ENCODE measurements at places on chromosomes 3 and 15.

- no peak for DNase-seq
These were observed 14.8 kb upstream of the P2RY14 start for GRCh38 chr3:151293127-151293526.

GRCh38 chr15:99592145-99592791 is 26.5 kb downstream of the MEF2A start:
- no peak for DNase-seq

GRCh38 chr15:45114076-45114750 is at the start of the genes DUOX2 and DUOXA2:
Gene DUOX2, minus strand, starts transcription at chr15:45114172. Its CDS starts 761 bp downstream, at chr15:45113411.
Gene DUOXA2, plus strand, starts transcription at chr15:45114326. Its CDS starts 280 bp downstream, at chr15:45114606.
- DNase-seq, result no peak

DNA sequence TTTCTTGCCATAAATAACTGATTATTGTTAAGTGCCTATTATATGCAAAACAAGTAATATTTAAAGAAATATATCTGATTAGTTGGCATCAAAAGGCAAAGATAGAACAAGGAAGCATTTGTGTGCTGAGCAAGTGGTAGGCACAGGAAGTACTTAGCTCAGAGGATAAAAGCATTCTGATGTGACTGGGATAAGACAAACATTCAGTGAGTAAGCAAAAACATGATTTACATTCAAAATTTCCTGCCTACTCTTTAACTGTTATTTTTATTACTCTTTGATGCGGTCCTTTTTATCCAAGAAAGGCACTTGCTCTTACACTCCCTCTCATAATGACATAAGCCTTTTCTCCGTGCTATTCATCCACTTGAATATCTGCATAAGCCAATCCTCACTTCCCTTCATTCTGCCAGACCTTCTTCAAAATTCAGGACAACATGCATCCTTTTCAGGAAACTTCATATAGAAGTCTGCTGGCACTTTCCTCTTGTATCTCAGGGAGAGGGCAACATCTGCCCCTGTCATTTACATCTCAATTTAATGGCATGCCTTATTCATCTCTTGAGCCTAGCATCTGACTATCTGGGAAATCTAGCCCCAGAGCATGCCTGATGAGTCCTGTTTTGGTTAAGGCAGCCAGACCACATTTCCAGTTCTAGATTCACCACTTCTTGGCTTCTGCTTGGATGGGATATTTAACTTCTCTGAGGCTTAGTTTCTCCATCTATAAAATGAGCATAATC is 478.2 kb upstream of the ROBO2 start:
- DNase-seq, result no peak

- DNase-seq, result no peak
These were observed 35.7 kb upstream of the BLM start for GRCh38 chr15:90681480-90681879.

- DNase-seq, result no peak
These were observed 424.8 kb upstream of the TPM1 start for GRCh38 chr15:62617741-62618140.

DNA sequence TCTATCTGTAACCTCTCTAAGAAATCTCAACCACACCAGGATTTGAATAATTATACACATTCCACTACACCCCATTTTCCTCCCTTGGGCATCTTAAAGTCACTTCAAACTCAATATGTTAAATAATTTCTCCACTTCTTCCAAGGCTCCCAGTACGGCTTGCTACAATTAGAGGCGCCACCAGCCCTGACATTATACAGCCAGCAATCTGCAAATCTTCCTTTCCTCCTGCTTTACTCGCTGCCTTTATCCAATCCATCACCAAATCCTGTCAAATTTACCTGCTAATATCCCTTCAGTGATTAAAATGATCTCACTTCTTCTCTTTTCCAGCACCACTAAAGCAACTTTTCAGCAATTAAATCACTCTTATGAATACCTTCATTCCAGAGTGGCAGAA is 13.9 kb downstream of the WWTR1 start:
- DNase-seq, result no peak

DNA sequence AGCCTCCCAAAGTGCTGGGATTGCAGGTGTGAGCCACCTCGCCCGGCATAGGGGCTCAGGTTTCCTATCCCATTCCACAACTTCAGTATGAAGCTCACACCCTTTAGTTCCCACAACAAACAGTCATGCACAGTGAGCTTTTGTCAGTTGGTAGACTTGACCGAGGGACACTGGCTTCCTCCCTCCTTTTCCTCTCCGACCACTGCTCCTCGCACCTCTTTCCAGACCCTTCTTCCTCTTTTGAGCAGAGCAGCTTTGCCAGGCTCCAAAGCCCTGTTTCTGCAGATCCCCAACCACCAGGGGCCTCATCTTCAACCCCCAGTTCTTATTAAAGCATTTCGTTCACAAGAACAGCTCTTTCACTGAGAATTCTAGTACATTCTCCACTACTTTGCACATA is 12.7 kb upstream of the CILP start:
- DNase-seq, result no peak

DNA sequence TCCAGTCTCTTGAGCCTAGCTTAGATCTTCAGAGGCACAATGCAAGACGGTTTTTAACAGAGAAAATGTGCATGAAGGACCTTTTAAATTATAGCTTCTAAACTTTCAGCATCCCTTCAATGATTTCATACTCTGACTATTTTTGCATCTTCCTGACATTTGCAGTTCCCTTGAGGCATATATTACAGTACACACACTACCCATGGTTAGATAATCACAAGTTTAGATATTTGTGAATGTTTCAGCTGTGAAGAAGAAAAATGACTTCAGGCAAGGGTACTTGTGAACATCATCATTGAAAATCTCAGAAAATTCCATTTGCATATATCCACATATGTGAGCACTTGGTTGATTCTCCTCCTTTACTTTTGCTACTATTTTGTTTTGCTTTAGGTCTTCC is 341.5 kb downstream of the ROBO2 start:
- no peak for DNase-seq

DNA sequence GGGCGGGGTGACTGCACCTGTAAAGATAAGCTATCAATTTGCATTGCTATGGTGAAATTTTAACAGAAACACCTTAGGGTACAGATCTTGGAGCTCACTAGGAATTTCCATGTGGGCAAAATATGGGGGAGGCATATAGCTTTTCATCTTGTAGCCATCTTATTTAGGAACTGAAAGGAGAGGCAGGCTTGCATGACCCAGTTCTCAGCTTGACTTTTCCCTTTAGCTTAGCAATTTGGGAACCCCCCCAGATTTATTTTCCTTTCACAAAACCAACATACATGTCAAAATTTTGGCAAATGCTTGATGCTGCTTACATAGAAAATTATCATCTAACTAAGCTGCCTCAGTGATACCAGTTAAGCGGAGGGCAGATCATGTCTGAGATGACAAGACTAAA is 55.0 kb upstream of the EIF1B start:
- DNase-seq, result no peak

DNA sequence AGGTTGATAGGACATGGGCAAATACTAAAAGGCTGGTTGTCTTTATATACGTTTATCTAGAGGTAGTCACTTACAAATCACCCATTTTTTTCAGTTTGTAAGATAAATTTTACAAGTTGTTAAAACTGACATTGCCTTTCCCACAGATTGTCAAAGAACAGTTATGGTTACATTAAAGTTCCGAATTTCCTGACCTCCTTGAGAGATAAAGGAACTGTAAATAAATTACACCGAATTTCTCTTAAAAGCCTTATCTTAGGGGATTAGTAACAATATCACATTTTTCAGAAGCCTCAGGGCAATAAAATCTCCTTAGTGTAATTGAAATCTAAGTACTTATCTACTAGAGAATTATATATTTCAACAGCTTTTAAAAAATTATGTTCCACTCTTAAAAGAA is 49.5 kb downstream of the ZPLD1 start:
- no peak for DNase-seq

GRCh38 chr3:169528289-169528688 is 135.2 kb downstream of the MECOM start:
- DNase-seq, result no peak

DNA sequence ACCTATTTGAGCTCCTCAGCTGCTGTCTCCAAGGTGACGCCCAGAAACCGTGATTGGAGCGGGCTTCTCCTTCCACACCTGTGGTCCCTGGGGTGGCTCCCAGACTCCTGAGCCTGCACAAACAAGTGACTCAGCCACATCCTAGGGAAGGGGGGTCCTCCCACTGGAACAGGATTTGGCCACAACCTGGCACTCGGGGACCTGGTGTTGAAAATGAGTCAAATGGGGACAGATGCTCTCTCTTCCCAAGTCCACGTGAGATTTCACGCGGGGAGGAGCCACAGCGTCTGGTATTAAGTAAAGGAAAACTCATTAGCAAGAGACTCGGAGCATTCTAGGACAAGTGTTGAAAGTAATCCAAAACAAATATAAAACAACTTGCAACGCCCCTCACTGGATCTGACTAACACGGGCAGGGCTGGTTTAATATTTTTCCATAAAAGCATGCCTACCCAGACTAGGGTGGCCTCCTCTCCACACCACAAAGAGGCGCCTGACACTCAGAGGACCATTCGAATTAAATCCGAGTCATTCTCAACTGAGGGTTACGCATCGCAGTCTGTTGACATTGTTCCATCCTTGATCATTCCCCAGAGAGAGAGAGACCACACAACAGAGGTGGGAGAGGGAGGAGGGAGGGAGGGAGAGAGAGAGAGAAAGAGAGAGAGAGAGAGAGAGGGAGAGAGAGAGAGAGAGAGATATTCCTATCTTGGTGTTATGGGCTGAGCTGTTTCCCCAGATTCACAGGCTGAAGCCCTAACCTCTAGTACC is 74.4 kb downstream of the MGLL start:
- no peak for DNase-seq

DNA sequence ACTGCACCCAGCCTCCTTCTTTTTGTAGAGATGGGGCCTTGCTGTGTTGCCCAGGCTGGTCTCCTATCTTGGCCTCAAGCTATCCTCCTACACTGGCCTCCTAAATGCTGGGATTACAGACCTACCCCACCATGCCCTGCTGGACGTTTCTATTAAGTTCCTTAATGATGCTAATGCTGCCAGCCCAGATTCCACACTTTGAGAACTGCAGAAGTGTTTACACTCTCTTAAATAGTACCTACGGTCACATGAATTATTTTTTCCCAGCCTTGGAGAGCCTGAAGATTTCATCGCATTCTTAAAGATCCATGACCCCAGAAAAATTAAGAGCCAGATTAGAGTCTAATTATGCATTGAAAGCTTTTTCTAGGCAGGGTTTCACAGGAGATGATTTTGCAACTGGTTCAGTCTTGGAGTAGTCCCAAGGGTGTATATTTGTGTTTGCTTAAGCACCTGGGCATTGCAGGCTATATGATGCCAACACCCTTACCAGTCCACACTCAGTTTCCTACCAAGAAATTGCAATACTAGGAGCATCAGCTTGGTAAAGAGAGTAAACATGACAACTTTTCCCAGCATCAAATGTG is 36.6 kb downstream of the TM4SF4 start:
- no peak for DNase-seq

- DNase-seq, result no peak
These were observed 80.9 kb downstream of the LRRFIP2 start for GRCh38 chr3:37093481-37093880.

DNA sequence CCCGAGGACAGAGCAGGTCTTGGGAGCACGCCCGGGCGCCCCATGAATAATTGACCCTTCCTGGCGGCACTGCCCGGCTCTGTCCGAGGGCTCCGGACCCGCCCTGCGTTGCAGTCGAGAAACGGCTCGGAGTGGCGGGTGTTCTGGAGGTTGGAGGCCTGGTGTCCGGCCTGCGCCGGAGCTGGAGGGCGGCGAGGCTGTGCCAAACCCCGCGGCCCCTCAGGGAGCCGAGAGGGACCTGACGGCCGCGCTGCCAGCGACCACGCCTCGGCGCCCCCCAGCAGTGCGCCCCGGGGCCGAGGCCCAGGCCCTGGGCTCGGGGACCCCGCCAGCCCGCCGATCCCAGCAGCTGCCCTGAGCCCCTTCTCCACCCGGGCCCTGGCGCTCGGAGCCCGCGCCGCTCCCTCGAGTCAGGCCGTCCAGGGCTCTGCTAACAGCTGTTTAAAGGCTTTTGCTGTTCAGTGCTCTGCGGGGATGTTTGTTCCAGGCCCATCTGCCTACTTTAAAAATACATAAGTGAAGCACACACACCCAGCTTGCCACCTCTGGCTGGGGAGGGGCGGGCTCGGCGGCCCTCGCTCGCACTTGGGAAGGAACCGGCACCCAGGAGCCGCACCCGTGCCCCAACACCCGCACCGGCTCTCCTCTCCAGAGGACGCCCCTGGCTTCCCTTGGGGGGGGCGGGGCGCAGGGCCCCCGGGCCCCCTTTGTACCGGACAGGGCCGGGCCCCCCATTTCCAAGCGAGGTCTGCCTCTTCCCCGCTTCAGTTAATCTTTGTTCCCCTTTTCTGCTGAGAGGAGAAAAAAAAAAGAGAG is 730 bp upstream of the ZNF710 start:
- peak; percentile 78 for DNase-seq

GRCh38 chr3:27789420-27789819 is 67.3 kb upstream of the EOMES start:
- no peak for DNase-seq

DNA sequence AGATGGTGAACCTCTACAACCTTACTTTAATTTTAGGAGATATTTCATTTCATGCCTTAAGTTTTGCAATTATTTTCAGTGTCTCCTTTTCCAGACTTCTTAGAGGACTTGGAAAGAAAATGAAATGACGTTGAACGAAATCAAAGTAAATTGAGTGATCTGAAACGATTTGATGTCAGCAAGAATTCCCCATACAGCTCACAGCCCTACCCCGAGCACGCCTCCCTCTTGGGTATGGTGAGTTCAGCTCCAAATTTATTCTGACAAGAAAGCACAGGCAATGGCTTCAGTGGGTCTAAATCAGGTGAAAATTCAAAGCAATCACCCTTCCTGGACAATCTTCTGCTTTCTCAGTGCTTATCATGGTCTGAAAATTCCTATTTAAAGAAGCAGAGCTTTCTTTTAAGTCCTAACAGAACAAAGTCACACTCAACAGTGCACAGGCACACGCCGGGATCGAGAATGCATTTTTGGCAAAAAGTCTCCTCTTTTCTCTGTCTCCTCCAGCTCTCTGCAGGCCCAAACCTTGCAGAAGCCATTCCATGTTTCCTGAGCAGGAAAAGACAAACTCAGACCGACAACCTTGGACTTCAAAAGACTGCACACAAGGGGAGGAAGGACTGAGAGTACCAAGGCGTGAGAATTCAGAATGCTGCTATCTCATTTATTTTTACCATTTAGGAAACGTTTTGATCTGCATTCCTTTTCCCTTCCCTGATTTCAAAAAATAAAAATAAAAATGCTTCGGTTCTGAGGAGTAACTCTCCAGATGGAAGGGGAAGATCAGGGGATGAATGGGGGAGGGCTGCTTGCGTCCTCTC is 72.0 kb downstream of the CCNL1 start:
- DNase-seq, result no peak

- no peak for DNase-seq
These were observed 189.0 kb upstream of the HES1 start for GRCh38 chr3:193946945-193947344.

GRCh38 chr15:41814534-41814933 is 13.4 kb upstream of the JMJD7 start:
- DNase-seq, result no peak

Measured in right kidney (tissue), 9 donors.